Stimulated activated CD8-positive, alpha-beta memory T cell treated with anti-CD3 and anti-CD28 coated beads, Interleukin-4, amount 100 ng/mL, for 48 hours (primary cell): ENCODE measurements at places on chromosomes 6 and 20.
A peak's percentile ranks its signal among the peaks of the same experiment; 100 is the strongest.

GRCh38 chr6:16137451-16137801 lies 8.5 kb downstream of the MYLIP start:
- DNase-seq, result no peak

- DNase-seq, result no peak
Measured at GRCh38 chr6:46795816-46796215, 2.6 kb downstream of the MEP1A start.

DNA sequence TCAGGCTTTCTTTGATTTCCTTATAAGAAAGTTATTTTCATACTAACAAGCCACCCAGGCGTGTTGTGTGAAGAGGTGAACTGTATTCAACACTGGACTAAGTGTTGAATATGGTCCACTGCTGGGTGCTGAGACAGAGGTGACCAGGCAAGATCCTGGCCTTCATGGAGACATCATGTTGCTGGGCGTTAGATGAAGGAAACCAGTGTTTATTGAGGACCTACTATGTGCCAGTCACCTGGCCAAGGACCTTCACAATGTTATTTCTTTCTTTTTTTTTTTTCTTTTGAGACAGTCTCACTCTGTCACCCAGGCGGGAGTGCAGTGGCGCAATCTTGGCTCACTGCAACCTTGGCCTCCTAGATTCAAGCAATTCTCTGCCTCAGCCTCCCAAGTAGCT lies 1.9 kb upstream of the TREML1 start:
- DNase-seq, result no peak

GRCh38 chr6:84648444-84648843 lies 116.0 kb downstream of the TBX18 start:
- DNase-seq, result no peak

DNA sequence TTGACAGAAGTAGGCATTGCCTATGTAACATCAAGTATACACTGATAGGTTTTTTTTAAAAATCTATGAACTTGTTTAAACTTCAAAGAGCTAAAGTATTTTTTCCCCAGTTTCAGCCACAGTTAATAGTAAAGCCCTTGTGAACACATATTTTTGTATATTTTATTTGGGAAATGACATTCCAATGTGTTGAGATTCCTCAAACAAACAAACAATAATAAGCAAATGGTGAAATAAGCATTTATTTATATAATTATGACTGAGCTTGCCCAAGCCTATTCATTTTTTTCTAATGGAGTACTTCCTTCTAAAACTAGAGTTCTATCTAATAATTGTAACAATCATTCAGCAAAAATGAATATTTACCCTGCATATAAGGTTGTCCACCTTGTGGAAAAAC lies 12.5 kb downstream of the SYCP2 start:
- no peak for DNase-seq

DNA sequence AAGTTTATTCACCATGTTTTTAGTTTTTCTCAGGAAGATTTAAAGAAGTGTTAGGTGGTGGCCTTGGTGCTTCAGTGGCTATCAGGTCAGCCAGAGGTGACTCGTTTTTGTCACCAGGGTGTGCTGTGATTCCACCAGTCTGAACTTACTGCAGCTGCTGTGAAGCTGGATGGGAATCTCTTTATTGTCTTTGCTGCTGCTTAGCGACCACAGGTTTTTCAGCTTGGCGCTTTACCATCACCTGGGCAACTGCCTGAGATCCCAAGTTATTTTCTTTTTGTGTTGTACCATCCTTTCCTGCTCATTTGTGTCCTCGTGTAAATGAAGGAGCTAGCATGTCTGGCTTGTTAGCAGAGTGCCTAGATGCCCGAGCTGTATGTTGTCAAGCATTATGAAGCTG lies 146.9 kb downstream of the MACROD2 start:
- DNase-seq, result no peak

DNA sequence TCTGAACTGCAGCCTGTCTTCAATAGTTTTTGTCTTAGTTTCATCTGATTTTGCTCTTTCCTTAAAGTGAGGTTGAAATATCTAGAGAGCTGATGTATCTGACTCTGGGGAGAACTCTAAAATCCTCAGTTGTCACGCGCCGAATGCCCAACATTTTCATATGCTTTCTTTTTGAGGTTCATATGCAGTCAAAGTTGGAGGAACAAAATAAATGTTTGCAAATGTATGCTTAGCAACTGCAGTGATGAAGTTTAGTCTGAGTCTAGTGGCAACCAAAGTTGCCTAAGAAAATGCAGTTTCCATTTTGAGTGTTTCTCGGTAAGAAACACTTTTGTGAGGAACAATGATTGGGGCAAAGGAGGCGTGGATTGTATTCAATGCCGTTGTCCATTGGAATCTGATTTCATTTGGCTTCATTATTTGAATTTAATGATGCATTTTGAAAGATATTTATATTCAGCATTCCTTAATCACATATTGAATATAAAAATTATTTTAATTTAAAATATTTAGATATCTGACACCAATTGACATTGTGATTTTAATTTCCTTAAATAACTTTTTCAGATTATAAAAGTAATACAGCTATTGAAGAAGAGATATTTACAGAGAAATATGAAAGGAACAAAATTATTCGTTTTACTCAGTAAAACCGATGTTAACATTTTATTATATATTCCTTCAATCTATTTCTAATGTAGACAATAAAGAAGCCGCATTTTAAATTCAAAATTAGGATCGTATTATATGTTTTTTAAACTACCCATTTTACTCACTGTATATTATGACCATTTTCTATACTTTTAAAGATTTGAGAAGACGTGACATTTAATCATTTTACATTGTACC lies 122.0 kb downstream of the PLEKHG1 start:
- no peak for DNase-seq

DNA sequence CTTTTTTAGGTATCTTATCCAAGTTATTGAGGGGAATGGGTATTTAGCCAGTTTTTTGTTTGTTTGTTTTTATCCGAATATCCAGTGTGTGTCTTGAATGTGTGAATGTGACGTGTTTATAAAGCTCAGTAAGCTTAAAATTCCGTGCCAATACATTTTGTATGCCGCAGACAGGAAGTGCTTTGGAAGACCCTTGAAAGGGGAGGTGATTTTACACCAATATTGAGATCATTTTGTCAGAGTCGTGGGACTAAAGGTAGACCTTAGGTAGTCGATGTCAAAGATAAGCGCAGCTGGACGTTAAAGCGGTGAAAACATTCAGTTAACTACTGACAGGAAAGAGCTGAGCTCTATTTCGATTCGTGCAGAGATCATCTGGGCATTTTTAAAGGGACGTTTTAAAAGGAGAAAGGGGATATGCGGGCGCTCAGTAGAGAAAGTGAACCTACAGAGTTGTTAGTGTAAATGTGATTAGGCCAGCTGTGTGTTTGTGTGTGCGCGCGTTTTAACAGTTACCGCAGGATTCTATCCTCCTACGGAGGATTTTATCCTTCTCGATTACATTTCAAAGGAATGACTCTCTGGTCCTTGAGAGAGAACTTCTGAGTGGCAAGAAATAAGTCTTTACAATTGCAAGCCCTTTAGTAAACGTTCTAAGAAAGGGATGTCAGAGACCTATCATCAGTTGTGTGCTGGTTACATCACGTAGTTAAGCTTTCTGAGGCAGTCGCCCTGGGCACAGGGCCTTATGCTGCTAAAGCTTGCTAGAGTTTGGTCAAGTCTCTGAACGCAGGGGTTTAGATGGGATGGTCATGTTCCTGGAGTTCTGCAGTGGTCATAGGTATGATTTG lies 625 bp upstream of the ECHDC1 start:
- DNase-seq, result peak; percentile 28

DNA sequence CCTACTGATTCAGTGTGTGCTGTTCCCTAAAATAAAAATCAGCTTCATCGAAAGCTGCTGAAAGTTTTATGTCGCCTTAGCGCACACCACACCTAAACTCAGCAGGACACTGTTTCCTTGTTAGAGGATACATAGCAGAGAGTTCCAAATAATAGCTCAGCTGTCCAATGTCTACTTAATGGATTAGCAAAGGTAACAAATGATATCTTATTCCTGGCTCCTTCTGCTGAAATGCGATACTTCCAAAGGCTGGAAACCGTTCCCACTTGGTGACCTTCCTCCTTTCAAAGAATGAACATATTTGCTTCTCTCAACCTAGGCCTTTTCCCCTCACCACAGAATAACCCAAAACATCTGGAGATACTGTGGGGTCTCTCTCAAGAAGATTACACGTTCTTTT lies 189.5 kb upstream of the GMDS start:
- no peak for DNase-seq
